Thoracic aorta (tissue), 2 donors: ENCODE measurements at places on chromosomes 1 and 21. TPM values are rescaled to one million over a fixed set of nuclear protein-coding genes. Genes with fewer than 3 reads are reported as not detected.
A peak's percentile ranks its signal among the peaks of the same experiment; 100 is the strongest.

- H3K27me3 ChIP-seq = no peaks in the 10 kb centered on the region
- H3K27ac ChIP-seq = peak overlapping the region; percentile 80
- peaks cover 46% of the 10 kb centered on the region for H3K4me1 ChIP-seq
- no peak overlapping the region for H3K4me3 ChIP-seq
- no peaks in the 10 kb centered on the region for H3K36me3 ChIP-seq
- DNase-seq = no peak
These were observed 82.6 kb upstream of the EDEM3 start for GRCh38 chr1:184836934-184837895.

Gene ZBED6
- 19.1 TPM for total RNA-seq

DNA sequence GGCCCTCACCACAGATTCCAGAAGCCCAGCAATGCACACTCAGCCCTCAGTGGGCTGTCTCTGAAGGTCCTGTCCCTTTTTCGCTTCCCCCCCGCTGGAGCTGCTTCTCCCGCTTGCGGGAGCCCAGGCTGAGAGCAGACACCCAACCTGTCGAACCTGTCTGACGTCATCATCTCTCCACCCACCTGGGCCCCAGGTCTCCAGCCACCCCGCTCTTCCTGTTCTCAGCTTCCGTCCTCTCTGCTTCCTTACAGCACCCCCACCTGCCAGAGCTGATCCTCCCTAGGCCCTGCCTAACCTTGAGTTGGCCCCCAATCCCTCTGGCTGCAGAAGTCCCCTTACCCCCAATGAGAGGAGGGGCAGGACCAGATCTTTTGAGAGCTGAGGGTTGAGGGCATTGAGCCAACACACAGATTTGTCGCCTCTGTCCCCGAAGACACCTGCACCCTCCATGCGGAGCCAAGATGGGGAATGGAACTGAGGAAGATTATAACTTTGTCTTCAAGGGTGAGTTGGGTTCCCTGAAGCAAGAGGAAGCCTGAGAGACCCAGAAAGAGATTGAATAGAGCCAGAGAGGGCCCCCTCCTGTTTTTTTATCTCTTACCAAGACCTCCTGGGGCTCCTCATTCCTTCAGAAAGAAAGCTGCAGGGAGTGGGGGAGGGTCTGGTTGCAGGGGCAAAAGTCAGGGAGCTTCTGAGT, at the start of gene RAB25:
RAB25 (plus strand) TSS at position 224 of the 700 bp plus-strand sequence; CDS start at position 465, 241 bp downstream.
- no peak for DNase-seq
- no peaks in the 10 kb centered on the region for H3K27me3 ChIP-seq
- peaks cover 6% of the 10 kb centered on the region for H3K36me3 ChIP-seq
- H3K4me3 ChIP-seq = no peak within 1 kb of the TSS
- H3K27ac ChIP-seq = no peak within 1 kb of the TSS

Gene SELP
- 9.3 TPM for total RNA-seq

Gene BRINP3
- 6.0 TPM for total RNA-seq

DNA sequence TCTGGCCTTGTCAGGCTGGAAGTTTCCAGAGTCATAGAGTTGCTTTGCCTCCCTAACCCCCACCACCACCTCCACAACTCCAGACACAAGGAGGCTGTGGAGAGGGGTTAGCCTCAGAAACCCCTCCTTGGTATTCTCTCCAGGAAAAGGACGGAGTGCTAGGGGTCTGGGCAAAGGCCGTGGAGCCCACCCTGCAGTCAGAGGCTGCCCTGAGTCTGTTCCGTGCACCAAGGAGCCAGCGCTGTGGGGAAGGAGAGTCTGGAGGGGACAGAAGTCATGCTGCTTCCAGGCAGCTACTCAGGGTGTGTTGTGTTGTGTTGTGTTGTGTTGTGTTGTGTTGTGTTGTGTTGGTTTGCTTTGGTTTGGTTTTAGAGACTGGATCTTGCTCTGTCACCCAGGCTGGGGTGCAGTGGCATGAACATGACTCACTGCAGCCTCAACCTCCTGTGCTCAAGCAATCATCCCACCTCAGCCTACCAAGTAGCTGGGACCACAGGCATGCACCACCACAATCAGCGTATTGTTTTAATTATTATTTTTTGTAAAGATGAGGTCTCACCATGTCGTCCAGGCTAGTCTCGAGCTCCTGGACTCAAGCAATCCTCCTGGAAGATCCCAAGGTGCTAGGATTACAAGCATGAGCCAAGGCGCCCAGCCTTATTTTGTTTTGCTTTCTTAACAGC, 122.2 kb upstream of the TMEM51 start:
- H3K4me3 ChIP-seq = no peak overlapping the region
- no peaks in the 10 kb centered on the region for H3K27me3 ChIP-seq
- peaks cover 12% of the 10 kb centered on the region for H3K4me1 ChIP-seq
- DNase-seq = no peak

Gene S100A16
- total RNA-seq = 81.1 TPM

DNA sequence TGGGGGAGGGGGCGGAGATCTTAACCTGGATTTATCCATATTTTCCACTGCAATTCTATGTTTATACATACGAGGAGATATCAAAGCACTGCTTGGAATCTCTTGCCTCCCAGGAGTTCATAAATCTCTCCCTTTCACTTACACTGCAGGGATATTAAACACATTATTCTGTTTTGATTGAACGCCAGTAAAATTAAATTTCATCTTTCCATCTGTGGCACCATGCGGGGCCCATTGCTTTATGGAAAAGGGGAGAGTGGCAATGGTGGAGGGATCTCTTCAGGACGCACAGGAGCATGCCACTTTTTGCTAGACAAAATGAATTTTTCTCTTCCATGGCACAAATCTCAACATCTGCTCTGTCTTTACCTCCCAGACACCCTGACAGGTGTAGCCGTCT, 648.0 kb upstream of the PLXNA2 start:
- no peak overlapping the region for H3K27ac ChIP-seq
- no peak for DNase-seq
- no peaks in the 10 kb centered on the region for H3K27me3 ChIP-seq
